ENCODE measurements at places on chromosomes 11 and 22. TPM values are rescaled to one million over a fixed set of nuclear protein-coding genes. Genes with fewer than 3 reads are reported as not detected.

The FOLR3 gene
- total RNA-seq = not detected

The OR51B4 gene
- total RNA-seq = not detected

The PIWIL4 gene
- total RNA-seq = 0.30 TPM

The OR10D3 gene
- total RNA-seq = not detected

The TRPM5 gene
- not detected for total RNA-seq

The MS4A18 gene
- total RNA-seq = not detected

The ESAM gene
- not detected for total RNA-seq

The C11orf86 gene
- not detected for total RNA-seq

The ELFN2 gene
- not detected for total RNA-seq

The OR51T1 gene
- not detected for total RNA-seq

The PPM1F gene
- total RNA-seq = 21.1 TPM

The SYT12 gene
- not detected for total RNA-seq

The TMPRSS13 gene
- 0.69 TPM for total RNA-seq

The C11orf97 gene
- not detected for total RNA-seq

The OR5B21 gene
- total RNA-seq = 9.3 TPM

The YPEL4 gene
- not detected for total RNA-seq

The TRIM51 gene
- total RNA-seq = not detected

The SIRT3 gene
- 17.2 TPM for total RNA-seq

The APOA5 gene
- not detected for total RNA-seq

The VSIG10L2 gene
- not detected for total RNA-seq

The PHLDA2 gene
- total RNA-seq = not detected

The HSPB2 gene
- not detected for total RNA-seq

The CSNK2A3 gene
- total RNA-seq = 0.56 TPM

The CASTOR1 gene
- total RNA-seq = 3.2 TPM

The MEI1 gene
- total RNA-seq = 4.9 TPM

The POLR2L gene
- 203 TPM for total RNA-seq

The LRRC32 gene
- 43.5 TPM for total RNA-seq

The MRGPRX3 gene
- not detected for total RNA-seq

The PDE2A gene
- 1.8 TPM for total RNA-seq

The MMP1 gene
- not detected for total RNA-seq

The ZNF408 gene
- 5.1 TPM for total RNA-seq

The RAB36 gene
- total RNA-seq = 10.6 TPM

The SEPTIN3 gene
- not detected for total RNA-seq

The C11orf16 gene
- not detected for total RNA-seq

The MFRP gene
- not detected for total RNA-seq

The OR8B12 gene
- not detected for total RNA-seq

The GGT5 gene
- not detected for total RNA-seq

All from Karpas-422 (cell line).